ENCODE measurements at places on chromosomes 7 and 10. TPM values are rescaled to one million over a fixed set of nuclear protein-coding genes. Genes with fewer than 3 reads are reported as not detected.

DNA sequence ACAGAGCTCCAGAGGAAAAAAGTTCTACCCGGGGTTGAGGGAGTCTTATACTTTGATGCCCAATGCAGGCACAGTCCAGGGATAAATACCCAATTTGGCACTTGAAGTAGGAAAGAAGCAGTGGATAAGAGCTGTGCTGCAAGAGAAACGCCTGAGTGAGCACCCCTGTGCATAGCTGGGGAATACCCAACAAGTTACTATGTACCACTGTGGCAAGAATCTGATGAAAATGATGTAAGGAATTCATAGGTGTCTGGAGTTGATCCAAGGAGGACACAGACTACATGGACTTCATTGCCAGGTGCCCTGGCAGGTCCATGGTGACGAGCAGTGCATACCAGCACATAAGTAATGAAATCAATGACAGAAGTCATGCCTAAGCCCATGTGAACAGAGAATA is 183.7 kb upstream of the FEZF1 start:
- DNase-seq: no peak

DNA sequence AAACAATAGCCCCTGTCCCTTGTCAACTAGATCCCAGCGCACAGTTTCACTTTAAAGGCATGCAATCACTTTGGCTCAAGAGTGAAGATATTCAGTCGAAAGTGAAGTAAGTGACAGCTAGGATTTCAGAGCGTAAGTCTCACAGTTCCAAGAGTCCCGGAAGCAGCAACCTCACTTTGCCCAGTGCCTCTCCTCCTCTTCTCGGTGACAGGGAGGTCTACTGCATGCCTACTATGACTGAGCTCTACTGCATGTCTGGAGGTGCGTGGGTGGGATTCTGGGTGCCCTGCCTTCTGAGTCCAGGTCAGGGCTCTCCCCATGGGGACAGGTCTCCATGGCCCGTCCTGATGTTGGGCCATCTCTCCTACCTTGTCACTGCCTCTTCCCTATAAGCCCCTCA is 17.0 kb downstream of the PRKCQ start:
- no peak for DNase-seq

DNA sequence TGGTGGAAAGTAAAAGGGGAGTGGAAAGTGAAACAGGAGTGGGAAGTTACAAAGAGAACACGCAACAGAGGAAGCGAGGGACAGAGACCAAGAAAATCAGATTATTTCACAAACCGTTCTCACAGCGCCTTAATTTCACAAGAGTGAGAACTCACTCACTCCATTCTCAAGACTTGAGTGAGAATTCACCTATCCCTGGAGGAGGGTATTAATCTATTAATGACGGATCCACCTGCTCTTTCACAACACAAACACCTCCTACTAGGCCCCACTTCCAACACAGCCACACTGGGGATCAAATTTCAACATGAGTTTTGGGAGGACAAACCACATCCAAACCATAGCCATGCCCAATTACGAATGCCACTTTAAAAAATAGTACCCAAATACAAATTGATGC is 297.6 kb downstream of the GPAM start:
- DNase-seq: no peak

DNA sequence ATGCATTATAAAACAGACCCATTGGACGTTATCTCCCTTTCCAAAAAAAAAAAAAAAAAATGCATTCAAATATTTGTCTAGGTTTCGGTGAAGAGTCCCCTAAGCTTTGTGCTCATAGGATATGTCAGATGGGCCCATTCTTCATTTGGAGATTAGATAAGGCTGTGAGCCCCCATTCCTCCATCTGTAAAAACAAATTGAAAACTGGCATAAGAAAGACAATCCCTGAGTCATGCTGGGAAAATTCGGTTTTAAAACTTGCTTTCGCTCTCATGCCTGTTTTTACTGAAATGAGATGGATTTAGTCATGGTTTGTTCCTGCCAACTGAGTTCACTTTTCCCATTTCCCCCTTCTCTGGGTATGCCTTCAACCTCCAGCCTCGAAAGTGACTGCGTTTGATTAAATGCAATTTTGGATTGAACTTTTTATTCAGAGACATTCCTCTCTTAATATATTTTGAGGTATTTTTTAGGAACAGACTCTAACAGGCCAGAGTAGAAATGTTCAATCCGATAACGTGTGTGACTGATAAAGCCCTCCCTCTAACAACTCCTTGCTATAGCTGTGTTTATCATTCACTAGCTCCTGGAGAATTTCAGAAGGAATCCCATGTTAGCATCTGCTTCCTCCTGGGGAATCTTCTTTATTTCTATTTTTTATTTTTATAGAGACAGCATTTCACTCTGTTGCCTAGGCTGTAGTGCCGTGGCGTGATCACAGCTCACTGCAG is 190.9 kb upstream of the LYZL2 start:
- DNase-seq: no peak

DNA sequence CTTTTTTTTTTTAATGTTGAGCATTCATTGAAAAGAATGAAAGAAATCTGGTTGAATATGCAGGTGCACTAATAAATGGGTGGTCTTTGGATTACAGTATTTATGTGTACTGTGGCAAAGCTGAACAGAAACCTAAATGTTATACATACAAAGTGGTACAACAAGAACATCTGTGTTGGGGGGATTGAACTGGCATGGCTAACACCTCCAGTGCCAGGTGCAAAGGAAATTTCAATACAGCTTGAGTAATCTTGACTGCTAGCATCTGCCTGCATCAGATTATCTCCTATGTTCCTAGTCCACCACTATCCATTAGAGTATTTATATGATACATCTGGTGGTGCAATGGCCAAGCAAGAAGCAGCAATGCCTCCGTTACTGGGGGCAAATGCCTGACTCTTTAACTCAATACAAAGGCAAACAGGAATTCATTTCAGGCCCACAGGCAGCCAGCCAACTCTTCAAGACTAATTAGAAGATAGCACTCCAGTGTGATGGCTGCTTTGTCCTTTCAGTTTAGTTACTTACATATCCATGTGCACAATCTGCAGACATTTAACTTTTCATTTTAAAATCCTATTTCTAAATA is 220.5 kb upstream of the ETV1 start:
- no peak for DNase-seq

- DNase-seq: no peak
Measured at GRCh38 chr7:12056381-12056780, 154.7 kb upstream of the TMEM106B start.

CLRN3 gene
- polyA plus RNA-seq: 1.6 TPM

CAV2 gene
- 44.4 TPM for polyA plus RNA-seq

CDHR1 gene
- polyA plus RNA-seq: 0.73 TPM

- DNase-seq: no peak
Measured at GRCh38 chr7:55081068-55081467, 62.3 kb downstream of the EGFR start.

- no peak for DNase-seq
Measured at GRCh38 chr10:128254476-128254875, 128.3 kb upstream of the MKI67 start.

DNA sequence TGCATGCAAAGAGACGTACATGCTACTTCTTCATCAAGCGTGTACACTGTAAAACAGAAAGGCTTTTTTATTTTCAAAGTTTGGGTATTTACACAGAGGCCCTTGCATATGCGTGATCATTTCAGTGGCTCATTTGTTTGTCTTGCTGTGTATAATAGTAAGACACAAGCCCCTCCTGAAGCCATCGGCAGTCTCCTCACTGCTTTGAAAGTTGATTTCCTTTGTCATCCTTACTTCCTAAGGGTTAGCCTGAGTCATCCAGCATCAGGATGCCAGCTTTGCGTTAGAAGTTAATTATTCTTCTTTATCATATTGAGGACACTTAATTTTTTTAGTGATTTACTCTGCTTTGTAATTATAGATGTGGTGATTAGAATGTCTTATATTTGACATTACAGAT is 72.5 kb upstream of the CTBP2 start:
- DNase-seq: no peak

DYNC1I1 gene
- polyA plus RNA-seq: 0.61 TPM

GRCh38 chr7:16652888-16653287 is 6.9 kb downstream of the BZW2 start:
- DNase-seq: no peak

FRA10AC1 gene
- 46.2 TPM for polyA plus RNA-seq

GRCh38 chr10:113746217-113746957 is 5.1 kb upstream of the PLEKHS1 start:
- no peak for DNase-seq

GRCh38 chr7:128137181-128137580 is 103.9 kb upstream of the LEP start:
- DNase-seq: no peak

GRCh38 chr7:28631995-28632394 is 219.7 kb downstream of the CREB5 start:
- DNase-seq: no peak

- no peak for DNase-seq
Measured at GRCh38 chr7:22174574-22174953, 182.4 kb downstream of the RAPGEF5 start.

DNA sequence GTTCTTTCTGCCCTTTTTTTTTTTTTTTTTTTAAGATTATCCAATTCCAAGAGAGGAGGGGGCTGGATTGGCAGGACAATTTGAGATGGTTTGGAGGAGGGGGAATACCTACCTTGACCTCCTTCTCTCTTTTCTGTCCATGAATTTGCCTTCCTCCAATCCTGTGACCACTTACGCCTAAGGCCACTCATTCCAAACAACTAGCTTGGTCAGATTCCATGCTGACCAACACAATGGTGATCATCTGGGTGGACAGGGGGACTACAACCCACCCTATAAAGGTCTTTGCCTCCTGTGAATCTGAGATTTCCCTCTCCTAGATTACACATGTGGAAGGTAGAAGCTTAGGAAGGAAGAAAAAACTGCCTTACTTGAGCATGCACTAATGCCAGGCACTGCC is 2.3 kb upstream of the LDB1 start:
- DNase-seq: no peak

- DNase-seq: no peak
Measured at GRCh38 chr10:8539056-8539455, 484.6 kb downstream of the GATA3 start.

SPDYE16 gene
- polyA plus RNA-seq: not detected

GIMAP4 gene
- 27.2 TPM for polyA plus RNA-seq

- DNase-seq: no peak
Measured at GRCh38 chr10:131513445-131513844, 201.9 kb upstream of the TCERG1L start.

- no peak for DNase-seq
Measured at GRCh38 chr10:3046210-3046779, 21.1 kb upstream of the PFKP start.

DNA sequence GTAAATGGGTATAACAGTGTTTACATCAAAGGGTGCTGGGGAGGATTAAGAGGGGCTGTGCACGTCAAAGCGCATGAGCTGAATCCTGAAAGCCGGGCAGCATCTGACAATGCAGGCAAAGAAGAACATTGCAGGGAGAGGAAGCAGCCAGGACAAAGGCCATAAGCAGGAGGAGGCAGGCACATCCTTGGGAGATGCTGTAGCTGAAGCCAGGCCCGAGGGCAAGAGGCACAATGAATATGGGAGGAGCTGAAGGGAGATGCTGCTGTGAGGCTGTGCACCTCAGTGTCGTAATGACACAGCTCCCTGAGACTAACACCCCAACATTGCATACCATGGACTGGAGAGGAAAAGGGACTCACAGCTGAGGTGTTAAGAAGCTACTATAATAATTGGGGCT is 129.2 kb downstream of the BTAF1 start:
- no peak for DNase-seq

GRCh38 chr10:104209575-104210198 is 22.5 kb downstream of the CFAP43 start:
- peak; percentile 20 for DNase-seq

LAMB1 gene
- polyA plus RNA-seq: 376 TPM
